ENCODE measurements at places on chromosomes 13 and 19.

GRCh38 chr13:39603424-39603947 lies 493 bp upstream of the LHFPL6 start:
- no peak for DNase-seq

DNA sequence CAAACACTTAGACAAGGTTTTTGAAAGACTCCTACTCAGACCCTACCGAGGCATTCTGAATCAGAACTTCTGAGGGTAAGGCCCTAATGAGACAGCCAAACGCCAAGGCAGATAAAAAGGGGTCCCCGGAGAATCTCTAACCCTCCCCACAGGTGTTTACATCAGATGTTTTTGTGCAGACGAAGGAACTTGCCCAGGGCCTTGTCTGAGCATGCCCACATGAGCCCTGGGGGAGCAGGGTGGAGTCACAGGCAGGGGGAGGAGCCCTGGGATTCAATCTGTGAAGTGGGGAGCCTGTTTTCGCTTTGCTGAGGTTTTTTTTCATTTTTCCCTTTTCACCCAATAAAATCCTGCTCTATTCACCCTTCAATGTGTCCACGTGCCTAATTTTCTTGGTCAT lies 61.6 kb upstream of the MED4 start:
- DNase-seq = no peak

- DNase-seq = no peak
These were observed 12.6 kb downstream of the XRCC1 start for GRCh38 chr19:43562698-43563241.

GRCh38 chr13:106477303-106477702 lies 58.2 kb downstream of the EFNB2 start:
- no peak for DNase-seq

DNA sequence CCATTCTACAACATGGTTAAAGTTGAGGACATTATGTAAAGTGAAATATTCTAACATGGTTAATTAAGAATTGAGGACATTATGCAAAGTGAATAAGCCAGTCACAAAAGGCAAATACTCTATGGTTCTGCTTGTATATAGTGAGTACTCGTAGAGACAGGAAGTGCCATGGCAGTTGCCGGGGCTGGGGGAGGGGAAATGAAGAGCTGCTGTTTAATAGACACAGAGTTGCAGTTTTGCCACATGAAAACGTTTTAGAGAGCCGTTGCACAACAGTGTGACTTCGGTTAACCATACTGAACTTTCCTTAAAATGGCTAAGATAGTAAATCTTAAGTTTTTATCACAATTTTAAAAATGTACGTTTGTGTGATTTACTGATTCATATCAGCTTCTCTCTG lies 176.9 kb downstream of the SHISA2 start:
- no peak for DNase-seq

DNA sequence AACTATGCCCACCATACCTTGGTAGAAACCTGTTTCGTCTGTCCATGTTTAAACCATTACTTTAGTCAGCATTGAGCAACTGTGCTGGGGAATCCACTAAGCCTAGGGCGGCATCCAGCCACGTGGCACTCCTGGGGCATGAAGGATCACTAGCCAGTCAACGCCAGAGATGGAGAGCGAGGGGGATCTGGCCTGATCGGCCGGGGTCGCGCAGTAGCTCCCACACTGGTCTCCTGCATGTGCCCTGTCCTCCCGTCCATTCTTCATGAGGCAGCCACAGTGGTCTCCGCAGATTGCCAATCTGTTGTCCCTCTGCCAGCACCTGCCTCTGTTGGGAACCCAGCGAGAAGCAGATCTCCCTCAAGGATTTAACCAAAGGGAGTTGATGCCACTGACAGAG lies 109.4 kb downstream of the DPF1 start:
- DNase-seq = no peak

- peak; percentile 91 for DNase-seq
These were observed 34.2 kb upstream of the TMEM255B start for GRCh38 chr13:113724780-113725315.

DNA sequence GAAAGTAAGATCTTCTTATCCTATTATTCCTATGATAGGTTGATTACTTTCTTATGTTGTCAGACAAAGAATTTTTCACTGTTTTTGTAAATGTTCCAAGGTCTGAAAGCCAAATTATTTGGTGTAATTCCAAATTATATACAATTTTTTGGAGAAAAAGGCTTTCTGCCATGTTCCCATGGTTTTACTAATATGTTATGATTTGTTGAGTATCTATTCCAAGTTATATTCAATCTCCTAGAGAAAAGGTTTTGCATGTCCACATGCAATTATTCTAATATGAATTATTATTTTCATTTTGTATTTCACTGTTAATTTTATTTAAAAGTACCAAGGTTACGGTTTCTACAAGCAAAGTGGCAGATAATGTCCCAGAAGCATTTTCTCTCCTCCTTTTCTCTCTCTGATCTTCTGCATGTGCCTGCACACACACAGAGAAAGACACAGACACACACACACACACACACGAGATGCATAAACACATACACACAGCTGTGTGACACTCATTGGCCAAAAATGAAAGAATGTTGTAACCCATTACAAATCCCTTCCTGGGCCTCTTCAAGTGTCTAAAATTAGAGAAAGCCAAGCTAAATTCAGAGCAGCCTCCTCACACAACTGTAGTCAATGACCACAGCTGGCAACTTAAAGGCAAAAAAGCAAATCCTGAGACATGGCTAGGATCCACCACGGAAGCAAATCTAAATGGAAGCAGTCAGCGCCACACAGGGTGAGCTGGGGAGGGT lies 621.0 kb downstream of the EFNB2 start:
- DNase-seq = no peak

- no peak for DNase-seq
These were observed 1.3 kb upstream of the PNMA8C start for GRCh38 chr19:46429999-46430398.

DNA sequence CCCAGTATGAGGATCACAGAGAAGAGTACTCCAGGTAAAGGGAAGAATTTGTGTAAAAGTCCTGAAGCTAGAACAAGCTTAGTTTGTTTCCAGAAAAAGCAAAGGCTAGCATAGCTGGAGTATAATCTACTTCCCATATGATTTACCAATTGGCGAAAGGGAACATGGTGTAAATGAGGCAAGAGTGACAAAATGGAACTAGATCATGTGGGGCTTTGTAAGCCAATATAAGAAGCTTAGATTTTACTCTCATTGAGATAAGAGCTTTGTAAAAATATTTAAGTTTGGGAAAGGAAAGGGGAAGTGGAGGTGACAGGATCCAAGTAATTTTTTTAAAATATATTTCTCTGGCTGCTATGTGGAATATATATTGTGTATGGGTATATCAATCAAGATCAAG lies 234.9 kb downstream of the KCTD12 start:
- DNase-seq = no peak

DNA sequence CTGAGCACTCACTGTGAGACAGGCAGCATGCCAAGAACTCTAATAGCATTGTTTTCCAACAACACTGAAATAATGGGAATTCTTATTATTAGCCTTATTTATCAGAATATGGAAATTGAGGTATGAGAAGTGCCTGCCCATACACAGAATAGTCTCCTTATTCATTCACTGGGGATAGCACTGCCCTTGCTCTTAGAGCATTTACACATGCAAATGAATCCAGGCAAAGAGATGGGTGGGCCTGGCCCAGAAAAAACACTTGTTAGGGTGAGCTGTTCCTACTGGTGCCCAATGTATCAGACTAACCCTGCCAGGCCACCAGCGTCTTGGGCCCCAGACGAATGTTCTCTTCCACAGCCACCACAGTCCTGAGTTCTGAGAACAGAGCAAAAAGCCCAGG lies 112.9 kb downstream of the TUBA3C start:
- no peak for DNase-seq

DNA sequence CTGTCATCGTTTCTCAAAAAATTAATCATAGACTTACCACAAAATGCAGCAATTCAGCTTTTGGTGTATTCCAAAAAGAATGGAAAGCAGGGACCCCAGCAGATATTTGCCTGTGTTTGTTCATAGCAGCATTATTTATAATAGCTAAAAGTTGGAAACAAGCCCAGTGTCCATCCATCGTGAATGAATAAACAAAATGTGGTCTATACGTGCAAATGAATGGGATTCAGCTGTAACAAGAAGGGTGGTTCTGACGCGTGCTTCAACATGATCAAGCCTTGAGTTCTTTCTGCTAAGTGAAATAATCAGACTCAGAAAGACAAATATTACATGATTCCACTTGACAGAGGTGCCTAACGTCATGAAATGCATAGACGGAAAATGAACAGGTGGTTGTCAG lies 36.4 kb downstream of the PSG11 start:
- peak; percentile 72 for DNase-seq

GRCh38 chr13:33138441-33138840 lies 122.2 kb downstream of the KL start:
- no peak for DNase-seq

DNA sequence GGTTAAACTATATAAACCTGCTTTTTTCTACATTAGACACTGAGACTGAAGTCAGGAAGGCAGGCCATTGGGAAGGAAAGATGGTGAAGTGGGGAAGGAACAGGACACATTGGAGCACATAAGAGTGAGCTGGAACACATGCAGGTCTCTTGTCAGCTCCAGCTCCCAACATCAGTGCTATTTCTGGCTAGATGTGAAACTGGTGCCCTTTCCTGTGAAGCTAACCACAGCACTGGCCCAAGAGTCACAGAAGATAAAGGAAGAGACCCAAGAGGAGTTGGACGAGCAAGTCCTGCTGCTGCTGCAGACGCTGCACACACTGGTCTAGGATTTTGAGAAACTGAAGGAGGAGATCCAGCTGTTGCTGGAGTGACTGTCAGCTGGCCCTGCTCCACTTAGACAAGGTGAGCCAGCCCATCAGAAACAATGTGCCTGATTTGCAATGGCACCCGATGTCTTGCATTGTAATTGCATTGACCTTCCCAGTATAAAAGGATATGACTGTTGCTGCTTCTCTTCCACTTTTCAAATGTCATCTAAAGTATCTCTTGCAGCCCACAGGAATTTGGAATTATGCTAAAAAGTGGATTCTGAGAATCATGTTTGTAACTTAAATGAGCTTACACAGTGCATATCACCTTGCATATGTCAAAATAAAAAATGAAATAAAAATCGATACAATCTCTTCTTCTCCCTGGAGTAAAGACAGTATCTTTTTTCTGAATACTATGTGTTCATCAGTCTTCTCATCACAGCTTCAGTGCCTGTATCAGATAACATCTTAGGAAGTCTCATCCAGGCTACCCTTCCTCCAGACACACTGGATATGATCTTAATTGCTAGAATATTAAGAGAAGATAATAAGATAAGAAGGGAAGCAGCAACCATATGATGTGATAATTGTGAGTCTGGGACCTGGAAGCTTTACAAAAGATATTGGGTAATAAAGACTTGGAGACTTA lies 230.7 kb upstream of the SPRY2 start:
- no peak for DNase-seq

DNA sequence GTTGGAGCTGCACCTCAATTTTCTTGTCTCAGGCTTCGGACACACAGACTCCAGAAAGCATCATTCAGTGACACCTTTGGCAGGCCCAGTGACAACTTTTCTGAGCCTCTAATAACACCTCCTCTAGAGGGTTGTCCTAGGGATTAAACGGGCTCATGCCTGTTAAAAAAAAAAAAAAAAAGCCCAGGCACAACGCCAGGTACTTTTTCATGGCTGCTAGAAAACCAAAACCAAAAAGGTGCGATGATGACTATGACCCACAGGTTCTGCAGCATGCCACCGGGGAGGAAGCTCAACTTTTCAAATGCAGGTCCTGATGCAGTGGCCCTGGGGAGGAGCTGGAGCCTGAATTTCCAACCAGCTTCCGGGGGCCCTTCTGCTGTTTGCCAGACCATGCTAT lies 184.2 kb downstream of the ABCC4 start:
- DNase-seq = no peak

DNA sequence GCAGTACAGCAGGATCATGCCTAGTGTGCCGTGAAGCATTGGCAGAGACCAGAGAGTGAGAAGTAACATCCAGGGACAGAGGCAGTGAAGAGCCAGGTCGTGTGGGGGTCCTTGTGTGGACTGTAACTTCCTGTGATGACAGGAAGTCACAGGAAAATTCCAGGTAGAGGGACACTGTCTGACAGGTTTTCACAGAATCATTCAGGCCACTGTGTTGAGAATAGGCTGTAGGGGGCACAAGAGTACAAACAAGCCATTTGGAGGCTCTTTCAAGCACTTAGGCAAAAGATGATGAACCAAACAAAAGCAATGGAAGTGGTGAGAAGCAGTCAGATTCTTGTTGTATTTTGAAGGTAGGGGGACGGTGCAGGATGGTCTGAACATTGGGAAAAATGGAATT lies 46.4 kb downstream of the N4BP2L1 start:
- DNase-seq = no peak

- DNase-seq = no peak
These were observed 41.2 kb upstream of the LSM14A start for GRCh38 chr19:34131100-34131499.

- DNase-seq = peak; percentile 66
These were observed at the start of gene RGS9BP for GRCh38 chr19:32675720-32676185. Gene RGS9BP (plus strand): TSS chr19:32675848. CDS start chr19:32676264, 416 bp downstream.

- DNase-seq = no peak
These were observed 6.3 kb upstream of the WTIP start for GRCh38 chr19:34475026-34475974.

- no peak for DNase-seq
These were observed 83.1 kb downstream of the AKAP11 start for GRCh38 chr13:42355092-42355485.

- DNase-seq = no peak
These were observed 28.7 kb downstream of the CYP4F2 start for GRCh38 chr19:15869109-15869555.

- peak; percentile 46 for DNase-seq
These were observed 1.6 kb downstream of the P2RY11 start for GRCh38 chr19:10112895-10113591.

DNA sequence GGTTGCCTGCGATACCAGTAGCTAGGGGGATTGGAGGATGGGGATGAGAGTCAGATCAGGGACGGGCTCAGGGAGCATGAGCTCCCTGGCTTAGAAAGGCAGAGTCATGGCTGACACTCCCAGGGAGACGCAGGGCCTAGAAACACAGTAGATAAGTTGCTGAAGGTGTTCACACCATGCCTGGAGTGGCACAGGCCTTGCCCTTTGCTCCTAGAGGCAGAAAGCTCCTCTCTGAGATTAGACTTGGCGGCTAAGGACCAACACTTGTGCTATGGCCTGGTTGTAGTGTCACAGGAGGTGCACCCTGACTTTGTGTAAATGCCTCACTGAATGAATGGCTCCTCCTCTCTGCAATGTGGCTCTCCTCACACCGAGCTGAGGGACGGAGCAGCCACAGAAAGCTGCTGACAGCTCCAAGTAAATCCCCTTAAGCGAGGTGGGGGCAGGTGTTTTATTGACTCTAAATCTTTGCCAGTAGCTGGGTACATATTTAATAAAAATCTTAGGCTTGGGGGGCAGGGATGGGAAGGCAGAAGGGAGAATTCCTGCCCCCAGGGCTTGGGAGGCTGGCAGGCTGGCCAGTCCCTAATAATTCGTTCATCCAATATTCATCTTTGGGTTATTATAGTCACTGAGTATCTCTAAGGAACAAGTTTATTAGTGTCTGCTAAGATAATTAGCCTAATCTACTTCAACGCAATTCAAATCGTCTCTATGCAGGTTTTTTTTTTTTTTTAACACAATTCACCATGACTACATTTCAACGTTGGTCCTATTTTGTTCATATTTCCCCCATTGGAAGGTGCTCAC lies 54.9 kb downstream of the SIAH3 start:
- no peak for DNase-seq

- no peak for DNase-seq
These were observed 50.4 kb upstream of the CYSLTR2 start for GRCh38 chr13:48603375-48603774.
